ENCODE measurements at places on chromosomes 3 and 15.

- no peak for DNase-seq
These were observed 260.4 kb downstream of the RPLP1 start for GRCh38 chr15:69712991-69713390.

GRCh38 chr3:117763561-117763960 is 1054.0 kb downstream of the TUSC7 start:
- no peak for DNase-seq

DNA sequence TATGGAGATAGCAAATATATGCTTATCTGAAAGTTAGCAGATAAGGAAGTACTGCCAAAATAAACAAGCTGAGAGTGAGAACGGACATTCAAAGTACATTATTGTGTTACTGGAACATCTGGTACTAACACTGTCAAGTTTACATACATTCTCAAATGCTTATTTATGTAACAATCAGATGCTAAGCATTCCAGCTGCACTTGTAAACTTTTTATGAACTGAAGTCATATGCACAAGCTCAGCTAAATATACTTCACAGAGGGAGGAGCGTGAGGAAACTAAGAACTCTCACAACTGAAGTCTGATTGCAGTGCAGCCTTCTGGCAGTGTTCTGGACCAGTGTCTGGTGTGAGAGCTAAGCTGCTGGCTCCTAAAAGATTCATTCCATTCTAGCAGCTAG is 223.7 kb upstream of the NANOGP8 start:
- peak; percentile 94 for DNase-seq

GRCh38 chr15:63169788-63170187 is 12.5 kb upstream of the RPS27L start:
- DNase-seq: no peak

GRCh38 chr15:99443768-99444446 is 121.9 kb upstream of the MEF2A start:
- no peak for DNase-seq

DNA sequence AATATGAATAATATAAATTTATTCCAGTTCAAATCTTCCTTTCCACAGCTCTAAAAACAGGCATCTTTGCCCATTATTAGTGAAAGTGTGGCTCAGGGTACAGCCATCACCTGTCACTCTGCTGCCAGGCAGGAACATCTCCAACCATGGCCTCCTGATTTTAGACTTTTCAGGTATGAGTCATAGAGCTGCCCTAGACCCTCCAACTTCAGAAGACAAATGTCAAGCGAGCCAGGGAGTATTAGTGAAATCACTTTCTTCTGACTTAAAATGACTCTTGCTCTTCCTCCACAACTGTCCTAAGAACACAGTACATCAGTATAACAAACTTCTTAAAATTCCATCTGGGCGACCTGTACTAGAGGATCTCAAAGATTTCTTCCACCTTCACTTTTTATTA is 78.1 kb upstream of the AKAP13 start:
- DNase-seq: no peak

DNA sequence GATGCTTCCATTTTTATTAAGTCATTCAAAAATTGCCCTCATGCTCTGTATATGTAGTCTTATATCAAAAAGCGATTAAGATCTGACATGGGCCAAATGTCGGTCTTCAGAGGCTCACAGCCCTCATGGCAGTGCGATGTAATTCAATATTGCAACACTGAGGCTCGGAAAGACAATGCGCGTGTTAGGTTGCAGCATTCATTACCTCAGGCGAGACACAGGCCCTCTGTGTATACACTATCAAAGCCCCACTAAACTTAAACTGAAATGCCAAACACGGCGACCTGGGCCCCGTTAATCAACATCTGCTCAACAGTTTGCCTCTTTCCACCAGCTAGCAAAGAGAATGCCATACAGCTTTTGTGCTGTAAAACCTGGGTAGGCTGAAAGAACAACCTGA is 413.4 kb downstream of the ERC2 start:
- DNase-seq: no peak

Measured in fibroblast of skin of left biceps (primary cell).